ENCODE measurements at places on chromosomes 1 and 21.

DNA sequence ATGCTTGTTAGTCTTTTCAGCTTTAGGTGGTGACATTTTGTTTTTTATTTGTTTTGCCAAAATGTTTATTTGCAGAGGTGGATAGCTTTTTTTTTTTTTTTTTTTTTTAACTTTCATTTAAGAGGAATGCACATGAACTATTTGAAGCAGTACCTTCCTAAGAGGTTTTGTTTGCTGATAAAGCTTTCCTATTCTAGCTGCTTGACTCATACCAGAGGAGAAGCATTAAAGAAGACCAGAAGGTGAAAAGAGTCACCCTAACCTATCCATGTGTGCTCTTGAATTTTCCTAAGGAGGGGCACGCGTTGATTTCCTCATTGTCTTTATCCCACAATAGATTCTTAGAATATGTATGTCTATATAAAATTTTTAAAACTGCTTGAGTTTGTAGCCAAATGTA lies 57.7 kb downstream of the PRDM2 start:
- DNase-seq, result no peak

DNA sequence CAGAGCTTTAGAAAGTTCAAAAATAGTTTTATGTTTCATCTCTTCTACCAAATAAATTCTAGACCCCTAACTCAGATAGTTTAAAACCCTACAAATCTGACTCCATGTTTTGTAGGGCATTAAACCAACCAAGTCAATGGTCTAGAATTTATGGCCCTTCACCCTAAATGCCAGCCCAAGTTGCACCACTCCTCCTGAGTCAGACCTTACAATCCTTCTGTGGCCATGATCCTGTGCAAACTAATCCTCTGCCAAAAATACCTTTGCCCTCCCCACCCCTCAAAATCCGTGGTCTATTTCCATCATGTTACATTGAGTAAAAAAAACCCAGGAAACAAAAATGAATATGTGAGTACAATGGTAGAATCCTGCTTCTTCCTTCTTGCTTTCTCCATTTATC lies 179.3 kb downstream of the NR5A2 start:
- DNase-seq, result no peak

DNA sequence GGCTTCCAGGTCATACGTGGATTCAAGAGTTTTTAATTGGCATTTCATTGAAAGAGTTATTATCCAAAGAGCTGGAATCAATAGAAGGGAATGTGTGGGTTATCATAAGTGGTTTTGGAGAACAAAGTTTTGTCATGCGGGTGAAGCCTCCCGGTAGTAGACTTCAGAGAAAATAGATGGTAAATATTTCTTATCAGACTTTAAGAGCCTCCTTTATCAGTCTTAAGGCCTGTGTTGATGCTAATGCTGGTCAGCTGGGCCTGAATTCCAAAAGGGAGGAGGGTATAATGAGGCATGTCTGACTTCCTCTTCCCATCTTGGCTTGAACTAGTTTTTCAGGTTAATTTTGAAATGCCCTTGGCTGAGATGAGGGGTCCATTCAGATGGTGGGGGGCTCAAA lies 89.7 kb downstream of the ITSN1 start:
- DNase-seq, result no peak

DNA sequence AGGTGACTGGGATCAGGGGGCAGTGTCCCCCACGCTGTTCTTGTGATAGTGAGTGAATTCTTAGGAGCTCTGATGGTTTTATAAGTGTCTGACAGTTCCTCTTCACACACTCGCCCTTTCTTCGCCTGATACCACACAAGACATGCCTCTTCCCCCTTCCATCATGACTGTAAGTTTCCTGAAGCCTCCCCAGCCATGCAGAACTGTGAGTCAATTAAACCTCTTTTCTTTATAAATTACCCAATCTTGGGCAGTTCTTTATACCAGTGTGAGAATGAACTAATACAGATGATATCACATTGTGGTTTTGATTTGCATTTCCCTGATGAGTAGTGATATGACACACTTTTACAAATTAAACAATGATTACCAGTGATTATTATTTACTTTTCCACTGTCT lies 229.9 kb downstream of the AKT3 start:
- no peak for DNase-seq

GRCh38 chr21:28421716-28422524 lies 570.8 kb downstream of the LTN1 start:
- no peak for DNase-seq

- no peak for DNase-seq
Observed at GRCh38 chr1:161241682-161242081, 3.7 kb upstream of the NR1I3 start.

DNA sequence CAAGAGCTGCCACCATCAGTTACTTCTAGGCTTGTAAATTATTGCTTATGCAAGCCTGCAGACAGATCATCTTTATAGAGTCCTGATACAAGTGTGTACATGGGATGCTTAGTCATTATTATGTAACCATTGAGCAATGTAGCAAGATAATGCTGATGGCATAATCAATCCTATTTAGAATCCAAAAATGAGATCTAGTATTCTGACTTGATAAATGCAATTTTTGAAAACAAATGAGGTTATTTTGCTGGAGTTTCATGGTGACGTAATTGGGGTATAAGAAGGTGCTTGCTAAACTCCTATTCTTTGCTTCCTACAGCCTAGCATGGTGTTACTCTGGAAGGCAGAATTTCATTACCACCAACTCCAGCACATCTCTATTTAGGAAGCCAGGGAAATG lies 801.7 kb upstream of the PRMT6 start:
- no peak for DNase-seq

DNA sequence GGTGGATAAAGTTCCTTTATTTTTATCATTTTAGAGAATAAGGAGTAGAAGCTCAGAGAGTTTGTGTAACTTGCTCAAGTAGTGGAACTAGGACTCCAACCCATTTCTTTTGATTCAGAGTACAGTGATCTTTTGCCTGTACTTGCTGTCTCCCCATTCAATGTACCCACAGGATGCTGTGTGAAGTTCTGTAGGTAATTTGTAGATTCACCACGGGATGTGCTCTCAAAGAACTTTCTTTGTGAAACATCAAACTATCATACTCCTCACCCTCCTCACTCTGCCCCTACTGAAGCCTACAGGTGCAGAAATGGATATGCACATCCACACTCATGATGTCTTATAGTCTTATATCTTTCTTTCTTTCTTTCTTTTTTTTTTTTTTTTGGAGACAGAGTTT lies 65.8 kb upstream of the HSPA13 start:
- no peak for DNase-seq

DNA sequence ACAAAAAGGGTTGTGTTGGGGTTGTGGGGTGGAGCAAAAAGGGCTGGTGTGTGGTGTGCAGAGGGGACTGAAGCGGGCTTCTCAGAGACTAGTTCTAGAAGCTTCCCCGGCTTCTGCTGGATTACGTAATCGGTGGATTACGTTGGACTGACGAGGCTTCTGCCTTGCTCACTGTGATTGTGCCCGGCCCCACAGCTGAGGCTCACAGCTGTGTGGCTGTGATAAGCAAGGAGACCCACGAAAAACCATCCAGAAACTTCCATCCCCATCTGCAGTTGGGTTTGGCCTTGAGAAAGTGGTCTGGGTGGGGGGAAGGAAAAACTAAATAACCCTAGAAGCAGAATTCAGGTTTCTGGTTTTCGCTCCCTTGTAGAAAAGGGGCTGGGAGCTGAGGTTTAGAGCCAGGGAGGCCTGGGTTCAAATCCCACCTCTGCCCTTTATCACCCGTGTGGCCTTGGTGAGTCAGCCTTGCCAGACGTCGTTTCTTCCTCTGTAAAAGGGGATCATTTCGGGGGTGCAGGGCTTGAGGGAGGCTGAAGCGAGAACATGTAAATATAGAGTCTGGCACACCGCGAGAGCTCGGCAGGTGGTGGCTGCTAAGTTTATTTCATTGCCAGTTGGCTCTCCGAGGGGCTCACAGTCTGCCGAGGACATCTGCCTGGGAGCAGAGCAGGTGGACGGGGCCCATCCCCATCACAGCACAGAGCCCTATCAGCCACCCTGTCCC lies 30.4 kb upstream of the DISP3 start:
- no peak for DNase-seq

GRCh38 chr1:54163051-54163450 lies 10.3 kb upstream of the CDCP2 start:
- no peak for DNase-seq

GRCh38 chr1:19596065-19596713 lies 47.9 kb upstream of the NBL1 start:
- peak; percentile 9 for DNase-seq

DNA sequence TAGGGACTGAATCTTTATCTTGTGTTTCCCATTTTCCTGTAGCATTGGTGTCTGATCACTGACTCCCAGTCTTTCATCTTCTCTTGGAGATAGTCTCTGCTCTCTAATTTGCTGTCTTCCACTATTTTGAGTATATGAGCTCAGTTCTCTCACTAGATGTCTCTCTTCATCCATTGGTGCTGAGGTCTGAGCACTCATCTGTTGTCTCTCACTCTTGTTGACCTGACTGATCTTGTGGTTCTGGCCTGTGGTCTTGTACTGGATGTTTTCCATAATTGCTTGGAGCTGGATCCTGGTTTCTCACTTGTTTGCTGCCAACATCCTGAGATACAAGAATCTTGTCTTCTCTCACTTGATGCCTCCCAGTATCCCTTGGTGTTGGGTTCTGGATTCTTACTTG lies 25.1 kb upstream of the S100A11 start:
- no peak for DNase-seq

DNA sequence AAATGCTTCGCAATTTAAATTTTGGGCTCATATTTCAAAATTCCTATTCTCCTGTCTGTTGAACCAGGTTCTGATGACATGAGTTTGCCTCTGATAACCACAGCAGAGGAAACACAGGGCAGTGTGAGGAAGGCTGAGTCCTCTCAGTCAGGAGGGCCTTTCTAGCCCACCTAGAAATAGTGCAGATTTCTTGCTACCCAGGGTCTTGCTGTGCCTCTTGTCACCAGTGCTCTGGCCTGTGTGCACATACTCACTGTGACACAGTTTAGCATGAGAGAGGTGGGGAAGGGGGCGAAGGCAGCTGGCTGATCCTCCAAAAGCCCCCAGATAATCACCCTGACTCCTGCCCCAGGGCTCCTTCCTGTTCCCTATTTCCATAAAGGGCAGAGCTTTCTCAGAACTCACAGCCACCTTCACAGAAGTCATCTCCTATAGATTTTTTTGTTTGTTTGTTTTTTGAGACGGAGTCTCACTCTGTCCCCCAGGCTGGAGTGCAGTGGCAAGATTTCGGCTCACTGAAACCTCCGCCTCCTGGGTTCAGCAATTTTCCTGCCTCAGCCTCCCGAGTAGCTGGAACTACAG lies 23.7 kb downstream of the ERRFI1 start:
- DNase-seq, result no peak

GRCh38 chr21:25391777-25392176 lies 215.5 kb downstream of the MRPL39 start:
- DNase-seq, result no peak

GRCh38 chr1:223137455-223138085 lies 5.5 kb downstream of the TLR5 start:
- no peak for DNase-seq

GRCh38 chr1:91098299-91098906 lies 76.6 kb upstream of the ZNF644 start:
- DNase-seq, result no peak

GRCh38 chr1:182415789-182416188 lies 15.3 kb upstream of the TEDDM1 start:
- no peak for DNase-seq

DNA sequence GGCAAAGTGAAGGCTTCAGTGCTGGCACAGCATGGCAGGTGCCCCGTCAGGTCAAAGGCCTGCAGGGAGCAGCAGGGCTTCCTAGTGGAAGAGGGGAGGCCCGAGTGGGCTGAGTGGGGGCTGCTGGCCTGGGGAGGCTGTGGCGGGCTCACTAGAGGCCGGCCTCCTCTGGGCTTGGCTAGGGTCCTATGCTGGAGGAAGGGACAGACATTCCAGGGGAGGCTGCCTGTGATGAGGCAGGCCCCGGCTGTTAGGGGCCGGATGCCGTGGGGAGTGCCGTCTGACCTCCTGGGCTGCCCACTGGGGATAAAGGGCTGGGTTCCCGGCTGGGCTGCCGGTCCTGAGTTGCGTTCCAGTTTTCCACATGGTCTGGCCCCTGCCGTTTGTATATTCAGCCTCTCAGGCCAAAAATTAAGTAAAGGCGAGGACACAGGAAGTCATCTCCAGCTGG lies 21.1 kb downstream of the PRXL2B start:
- no peak for DNase-seq

- no peak for DNase-seq
Observed at GRCh38 chr1:201354151-201354900, 23.2 kb downstream of the TNNT2 start.

DNA sequence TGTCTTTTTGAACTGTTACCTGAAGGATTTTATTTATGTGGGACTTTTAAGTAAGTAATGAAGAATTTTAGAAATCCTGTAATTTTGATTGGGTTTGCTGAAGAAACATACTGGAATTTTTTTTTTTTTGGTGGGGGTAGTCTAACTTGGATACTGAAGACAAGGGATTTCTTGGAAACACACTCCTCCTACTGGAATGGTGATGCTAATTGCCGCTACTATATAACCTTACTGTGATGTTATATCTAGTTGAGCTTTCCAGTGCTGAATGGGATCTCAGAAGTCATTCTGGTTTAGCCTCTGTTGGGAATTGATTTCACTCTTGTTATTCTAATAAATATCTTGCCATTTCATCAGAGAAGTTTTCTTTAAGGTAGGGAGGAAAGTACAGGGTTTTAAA lies 8.4 kb downstream of the PPP2R5A start:
- no peak for DNase-seq

DNA sequence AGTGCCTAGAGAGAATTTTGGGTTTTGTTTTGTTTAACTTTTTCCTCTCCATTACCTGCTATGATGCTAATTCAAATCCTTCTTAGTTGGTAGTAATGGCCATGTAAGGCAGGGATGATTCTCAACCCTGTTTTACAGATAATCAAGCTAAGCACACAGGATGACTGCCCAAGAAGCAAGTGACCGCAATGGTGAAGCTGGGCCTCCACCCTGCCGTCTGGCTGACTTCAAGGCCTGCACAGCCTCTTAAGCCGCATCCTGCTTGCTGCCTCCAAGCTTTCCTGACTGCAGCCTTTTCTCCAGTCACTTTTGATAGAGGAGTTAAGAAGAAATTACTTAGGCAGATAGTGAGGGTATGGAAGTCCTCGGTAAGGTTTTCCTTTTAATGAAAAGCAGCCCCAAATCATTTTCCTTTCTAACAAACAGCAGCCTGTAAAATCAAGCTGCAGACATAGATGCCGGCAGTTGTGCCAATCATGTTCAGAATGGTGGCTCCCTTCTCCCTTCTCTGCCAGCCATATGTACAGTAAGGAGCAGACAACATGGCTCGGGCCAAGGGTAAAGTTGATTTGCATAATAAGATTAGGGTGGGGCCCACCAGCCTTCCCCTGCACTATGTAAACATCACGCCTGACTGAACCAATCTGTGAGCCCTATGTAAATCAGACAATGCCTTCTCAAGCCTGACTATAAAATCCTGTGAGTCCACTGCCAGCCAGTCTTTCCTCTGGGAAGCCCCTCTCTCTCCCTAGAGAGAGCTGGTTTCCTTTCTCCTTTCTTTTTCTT lies 8.8 kb upstream of the CTBS start:
- peak; percentile 94 for DNase-seq

GRCh38 chr1:161958425-161958824 lies 65.2 kb downstream of the OLFML2B start:
- DNase-seq, result no peak

- DNase-seq, result no peak
Observed at GRCh38 chr1:167630568-167631385, 745 bp downstream of the RCSD1 start.
